Cortex of kidney (tissue), 1 donor: ENCODE measurements at places on chromosomes 4 and X.

DNA sequence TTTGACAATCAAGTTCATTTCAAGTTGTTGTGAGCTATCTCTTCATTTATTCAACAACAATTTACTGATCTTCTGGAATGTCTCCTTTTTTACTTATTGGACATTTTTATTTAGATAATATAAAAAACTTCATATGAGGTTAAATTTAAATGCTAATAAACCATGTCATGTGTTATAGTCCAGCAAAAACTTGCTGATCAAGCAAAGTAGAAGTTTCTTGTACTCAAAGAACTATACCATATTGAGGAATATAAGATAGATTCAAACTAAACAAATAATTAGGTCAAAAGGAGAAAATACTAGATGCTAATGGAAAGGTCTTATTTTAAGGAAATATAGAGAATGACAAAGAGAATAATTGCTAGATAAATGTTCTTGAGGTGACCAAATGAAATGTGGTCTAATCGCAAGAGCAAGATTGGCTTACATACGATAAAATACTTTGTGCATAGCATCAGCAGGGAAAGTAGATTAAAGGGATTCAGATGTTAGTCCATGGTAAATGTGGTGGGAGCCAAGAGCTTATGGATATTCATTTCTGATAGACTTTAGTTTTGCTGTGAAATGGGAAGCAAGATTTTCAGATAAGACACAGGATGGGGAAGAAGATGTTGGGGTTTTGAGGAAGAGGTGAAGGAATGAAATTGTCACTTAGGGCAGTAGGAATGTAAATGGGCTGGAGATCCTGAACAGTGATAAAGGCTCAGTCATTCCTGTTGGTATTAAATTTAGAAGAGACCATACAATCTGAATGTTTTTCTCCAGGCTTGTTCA lies 229.5 kb downstream of the MAPK10 start:
- no peak for DNase-seq

GRCh38 chrX:12443534-12444098 lies 305.3 kb downstream of the FRMPD4 start:
- no peak for DNase-seq

DNA sequence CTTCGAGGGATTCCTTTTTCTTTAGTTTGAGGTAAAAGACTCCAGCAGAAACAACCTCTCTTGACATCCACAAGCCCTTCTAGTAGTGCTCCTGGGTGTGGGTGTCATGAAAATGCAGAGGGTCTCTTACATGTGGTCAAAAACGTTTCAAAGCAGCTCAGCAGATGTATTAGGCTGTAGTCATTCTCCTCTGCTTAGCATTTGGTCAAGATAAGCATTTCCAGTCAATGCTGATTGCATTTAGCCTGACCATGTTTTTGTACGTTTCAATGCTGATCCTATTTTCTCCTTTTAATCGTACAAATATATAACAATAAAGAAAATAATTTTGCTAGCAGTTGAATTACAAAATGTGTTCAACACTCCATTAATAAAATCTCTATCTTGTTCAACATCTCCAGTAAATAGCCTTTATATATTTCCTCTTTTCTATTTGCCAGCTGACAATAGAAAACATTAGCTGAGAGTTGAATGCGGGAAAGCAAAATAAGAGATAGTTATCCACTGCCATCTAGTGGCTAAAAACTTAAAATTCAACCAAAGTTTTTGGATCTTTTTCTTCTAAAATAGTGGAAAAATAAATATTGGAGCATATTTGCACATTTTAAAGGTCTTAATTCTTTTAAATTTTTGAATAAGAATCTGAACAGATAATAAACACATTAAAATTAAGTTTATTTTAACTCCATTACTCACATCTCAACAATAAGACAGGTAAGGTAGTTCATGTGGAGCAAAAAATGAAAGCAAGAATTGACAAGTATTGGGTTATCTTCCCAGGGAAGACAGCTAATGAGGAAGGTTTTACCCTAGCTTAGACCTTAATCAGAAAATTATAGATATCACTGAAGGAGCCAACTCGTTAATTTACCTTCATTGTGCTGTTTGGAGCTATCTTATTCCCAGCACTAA lies 15.2 kb upstream of the PACRGL start:
- DNase-seq: no peak

- no peak for DNase-seq
Measured at GRCh38 chr4:150368667-150369066, 213.3 kb upstream of the MAB21L2 start.

GRCh38 chr4:88110826-88111225 lies 47.6 kb downstream of the ABCG2 start:
- DNase-seq: no peak
